ENCODE measurements at places on chromosomes 2 and 18.

- no peak for DNase-seq
These were observed 294.5 kb upstream of the FBXO11 start for GRCh38 chr2:48200620-48201293.

- no peak for DNase-seq
These were observed 422.9 kb upstream of the TRIB2 start for GRCh38 chr2:12293874-12294273.

GRCh38 chr18:33696332-33697162, 118.5 kb downstream of the ASXL3 start:
- DNase-seq: no peak

DNA sequence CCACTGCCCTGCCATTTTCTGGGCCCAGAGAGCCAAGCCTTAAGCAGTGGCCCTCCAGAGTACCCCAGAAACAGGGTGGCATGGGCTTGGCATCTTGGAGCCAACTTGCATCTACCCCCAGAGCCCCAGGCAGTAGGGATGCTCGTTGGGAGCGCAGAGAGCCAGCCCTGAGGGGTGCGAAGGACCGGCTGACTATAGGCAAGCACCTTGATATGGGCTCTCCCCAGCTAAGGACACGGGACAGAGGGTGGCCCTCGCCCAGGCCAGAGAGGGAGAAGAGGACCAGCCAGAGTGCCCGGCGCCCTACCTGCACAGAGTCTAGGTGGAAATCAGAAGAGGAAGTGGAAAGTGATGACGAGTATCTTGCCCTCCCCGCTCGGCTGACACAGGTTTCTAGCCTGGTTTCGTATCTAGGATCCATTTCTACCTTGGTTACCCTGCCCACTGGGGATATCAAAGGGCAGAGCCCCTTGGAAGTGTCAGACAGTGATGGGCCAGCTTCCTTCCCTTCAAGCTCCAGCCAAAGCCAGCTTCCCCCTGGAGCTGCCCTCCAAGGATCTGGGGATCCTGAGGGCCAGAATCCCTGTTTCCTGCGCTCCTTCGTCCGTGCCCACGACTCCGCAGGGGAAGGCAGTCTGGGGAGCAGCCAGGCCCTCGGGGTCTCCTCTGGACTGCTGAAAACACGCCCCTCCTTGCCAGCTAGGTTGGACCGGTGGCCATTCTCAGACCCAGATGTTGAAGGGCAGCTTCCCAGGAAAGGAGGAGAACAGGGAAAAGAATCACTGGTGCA, 16.2 kb downstream of the CEP68 start:
- DNase-seq: no peak

GRCh38 chr18:47050468-47050867, 15.0 kb upstream of the ELOA2 start:
- DNase-seq: no peak

DNA sequence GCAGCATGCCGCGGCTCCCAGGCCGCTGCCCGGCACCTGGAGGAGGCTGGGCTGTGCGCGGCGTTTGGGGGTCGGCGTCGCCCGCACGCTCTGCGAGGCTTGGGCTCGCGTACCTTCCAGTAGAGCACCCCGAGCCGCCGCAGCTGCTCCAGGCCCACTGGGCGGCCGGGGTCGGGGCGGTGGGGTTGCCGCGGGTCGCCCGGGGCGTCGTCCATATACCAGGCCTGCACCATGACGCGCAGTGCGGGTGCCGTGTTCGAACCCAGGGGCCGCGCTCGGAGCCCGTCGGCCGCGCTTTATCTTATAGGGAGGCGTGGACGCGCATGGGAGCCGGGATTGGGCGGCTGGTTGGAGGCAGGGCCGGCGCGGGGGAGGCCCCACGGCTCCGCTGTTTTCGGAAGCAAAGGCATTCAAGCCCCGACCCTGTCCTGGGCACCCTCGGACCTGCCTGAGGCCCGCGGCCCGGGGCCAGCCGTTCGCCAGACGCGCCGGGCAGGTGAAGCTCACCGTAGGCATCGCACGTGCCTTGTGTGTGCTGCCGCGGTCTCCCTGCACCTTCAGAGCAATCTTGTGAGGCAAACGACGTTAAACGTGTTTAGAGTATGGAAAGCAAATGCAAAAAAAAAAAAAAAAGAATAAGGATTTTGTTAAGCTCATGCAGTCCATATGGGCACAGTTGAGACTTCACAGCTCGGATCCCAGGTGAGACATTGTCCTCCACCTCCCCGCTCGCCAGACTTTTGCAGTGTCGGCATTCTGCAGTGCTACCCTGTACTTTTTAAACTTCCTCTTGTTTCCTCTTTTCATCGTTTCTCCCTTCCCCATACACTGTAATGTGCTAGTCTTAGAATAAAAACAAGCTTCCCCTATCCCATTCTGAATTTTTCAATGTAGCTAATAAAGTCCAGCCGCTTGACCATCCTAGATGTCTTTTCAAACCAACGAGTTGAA, at the start of gene ADI1:
TSS of gene ADI1 (minus strand) at position 277 of the 951 bp plus-strand sequence. CDS start at position 233, 44 bp downstream.
- peak; percentile 37 for DNase-seq

DNA sequence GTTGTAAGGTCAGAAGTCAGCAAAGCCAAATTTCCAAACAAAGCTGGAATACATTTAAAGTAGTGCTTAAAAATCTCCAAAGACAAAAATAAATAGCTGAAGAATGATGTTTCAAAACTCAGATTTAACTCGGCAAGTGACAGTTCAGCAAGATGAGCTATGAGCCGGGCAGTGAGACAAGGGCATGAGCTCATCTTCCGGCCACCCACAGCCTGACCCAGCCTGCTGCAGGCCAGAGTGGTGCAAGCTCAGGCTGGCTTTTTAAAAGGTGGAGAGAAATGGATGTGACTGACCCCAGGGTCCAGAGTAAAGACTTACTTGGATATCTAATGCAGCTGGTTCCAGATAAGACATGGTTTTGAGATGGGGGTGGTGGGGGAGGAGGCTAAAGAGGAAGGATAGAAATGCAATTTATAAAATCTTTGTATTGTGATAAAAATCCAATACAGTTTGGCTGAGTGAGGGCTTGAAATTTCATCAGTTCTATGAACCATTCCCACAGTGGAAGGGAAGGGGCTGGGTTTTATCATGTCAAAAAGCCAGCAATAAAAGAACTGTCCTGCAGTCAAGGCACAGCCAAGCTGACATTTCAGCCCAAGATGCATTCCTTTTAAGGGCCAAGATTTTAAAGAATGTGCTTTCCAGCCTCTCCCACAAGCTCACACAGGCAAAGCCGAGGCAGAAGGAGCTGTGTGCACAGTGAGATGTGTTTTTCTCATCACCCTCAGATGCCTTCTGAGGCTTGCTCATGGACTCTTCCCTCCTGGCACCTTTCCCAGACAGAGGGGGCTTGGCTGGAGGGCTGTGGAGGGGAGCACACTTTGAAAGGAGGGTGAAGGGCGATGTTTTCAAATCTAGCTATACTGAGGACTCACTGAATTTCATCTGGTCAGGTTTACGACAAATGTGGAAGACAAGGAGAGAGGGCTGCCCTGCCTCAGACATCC, 97.9 kb upstream of the KLHL29 start:
- DNase-seq: no peak

- no peak for DNase-seq
These were observed 86.7 kb downstream of the ITSN2 start for GRCh38 chr2:24273598-24273997.

DNA sequence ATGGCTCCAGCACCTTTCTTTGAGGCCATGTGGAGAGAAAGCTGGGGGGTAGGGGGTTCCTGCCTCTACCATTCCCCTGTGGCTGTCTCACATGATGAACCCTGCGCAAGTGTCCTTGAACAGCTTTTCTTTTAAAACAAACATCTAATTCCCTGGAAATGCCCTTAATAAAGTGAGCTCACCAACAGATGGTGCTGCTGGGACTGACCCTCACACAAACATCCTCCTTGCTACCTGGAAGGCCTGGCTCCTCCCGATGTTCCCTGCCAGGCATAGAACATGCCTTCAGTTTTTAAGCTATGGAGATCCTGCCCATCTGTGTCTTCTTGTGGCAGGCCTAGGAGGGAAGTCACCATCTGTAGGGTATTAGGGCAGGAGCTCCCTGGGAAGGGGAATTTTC, 60.7 kb upstream of the GATA6 start:
- DNase-seq: no peak

- no peak for DNase-seq
These were observed 235.8 kb downstream of the NBAS start for GRCh38 chr2:15325296-15325695.

- DNase-seq: no peak
These were observed 158.5 kb upstream of the NOSTRIN start for GRCh38 chr2:168643979-168644378.

- no peak for DNase-seq
These were observed 152.2 kb downstream of the INHBB start for GRCh38 chr2:120498121-120498520.

- DNase-seq: no peak
These were observed 102.0 kb upstream of the CXCR4 start for GRCh38 chr2:136219963-136220362.

- no peak for DNase-seq
These were observed 3.3 kb downstream of the CHRNA1 start for GRCh38 chr2:174760845-174761473.

DNA sequence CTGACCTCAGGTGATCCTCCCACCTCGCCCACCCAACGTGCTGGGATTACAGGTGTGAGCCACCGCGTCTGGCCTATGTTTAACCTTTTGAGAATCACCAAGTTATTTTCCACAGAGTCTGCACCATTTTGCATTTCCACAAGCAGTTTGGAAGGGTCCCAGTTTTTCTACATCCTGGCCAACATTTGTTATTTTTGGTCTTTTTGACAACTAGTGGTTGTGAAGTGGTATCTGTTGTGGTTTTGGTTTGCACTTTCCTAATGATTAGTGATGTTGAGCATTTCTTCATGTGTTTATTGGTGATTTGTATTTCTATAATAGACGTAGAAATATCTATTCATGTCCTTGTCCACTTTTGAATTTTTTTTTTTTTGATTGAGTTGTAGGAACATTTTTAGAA, 67.9 kb downstream of the BIRC6 start:
- no peak for DNase-seq

DNA sequence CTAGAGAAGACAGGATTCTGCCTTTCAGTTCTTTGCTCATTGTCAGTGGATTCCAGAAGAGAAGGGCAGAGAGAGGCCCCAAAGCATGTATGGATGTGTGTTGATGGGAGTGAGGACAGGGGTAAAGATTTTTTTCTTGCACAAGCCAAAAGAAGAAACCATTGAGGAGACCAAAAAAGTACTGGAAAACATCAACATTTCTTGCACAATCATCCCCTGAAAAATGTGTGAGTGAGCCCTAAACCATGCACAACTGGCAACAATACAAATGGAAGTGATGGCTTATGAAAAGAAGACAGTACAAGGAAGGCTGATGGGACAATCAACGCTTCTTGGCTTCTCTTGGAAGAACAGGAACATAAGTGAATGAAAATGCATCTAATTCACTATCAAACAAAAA, 5.6 kb upstream of the SMAD7 start:
- DNase-seq: no peak

DNA sequence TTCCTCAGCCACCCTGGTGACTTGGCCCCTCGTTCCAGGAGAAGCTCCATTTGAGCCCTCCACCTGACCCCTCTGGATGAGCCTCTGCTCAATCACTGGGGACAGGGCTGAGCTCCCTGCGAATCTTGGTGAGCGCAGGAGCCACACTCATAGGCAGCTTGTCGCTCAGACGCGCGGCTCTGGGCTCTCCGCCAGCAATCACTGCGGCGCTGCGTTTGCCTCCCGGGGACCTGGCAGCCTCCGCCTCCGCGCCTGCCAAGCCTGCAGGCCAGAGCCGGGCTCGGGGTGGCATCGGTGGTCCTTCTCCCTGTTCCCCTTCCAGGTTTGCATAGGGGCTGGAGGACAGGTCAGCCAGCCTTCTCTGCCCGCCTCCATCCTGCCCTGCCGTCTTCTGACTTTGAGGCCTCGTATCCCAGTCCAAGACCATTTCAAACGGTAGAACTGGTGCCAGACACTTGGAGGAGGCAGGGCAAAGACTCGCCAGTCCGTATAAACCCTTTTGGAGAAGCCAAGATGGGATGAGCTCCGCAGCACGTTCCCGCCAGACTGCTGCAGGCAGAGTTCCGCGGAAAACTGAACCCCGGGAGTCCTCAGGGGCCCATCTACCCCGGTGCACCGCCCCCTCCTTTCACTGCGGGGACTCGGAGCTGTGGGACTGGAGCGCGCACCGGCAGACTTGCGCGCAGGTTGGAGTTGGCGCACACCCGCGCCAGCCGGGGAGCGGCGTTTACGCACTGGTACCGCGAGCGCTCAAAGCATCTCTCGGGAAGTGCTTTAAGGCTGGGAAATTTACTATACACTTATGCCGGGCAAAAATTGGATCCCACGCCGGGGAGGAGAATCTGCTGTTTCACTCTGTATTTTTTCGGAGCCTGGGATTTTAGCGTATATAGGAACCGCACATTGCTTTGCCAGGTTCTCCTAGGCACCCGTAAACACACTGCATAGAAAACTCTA, 1.1 kb upstream of the TACR1 start:
- peak; percentile 14 for DNase-seq

GRCh38 chr2:53584986-53585385, 182.6 kb upstream of the CHAC2 start:
- no peak for DNase-seq

- no peak for DNase-seq
These were observed 11.1 kb downstream of the NR4A2 start for GRCh38 chr2:156321243-156321904.

GRCh38 chr2:4937550-4937949, 754.6 kb upstream of the SOX11 start:
- no peak for DNase-seq

GRCh38 chr2:40440835-40441234, 11.1 kb downstream of the SLC8A1 start:
- no peak for DNase-seq

DNA sequence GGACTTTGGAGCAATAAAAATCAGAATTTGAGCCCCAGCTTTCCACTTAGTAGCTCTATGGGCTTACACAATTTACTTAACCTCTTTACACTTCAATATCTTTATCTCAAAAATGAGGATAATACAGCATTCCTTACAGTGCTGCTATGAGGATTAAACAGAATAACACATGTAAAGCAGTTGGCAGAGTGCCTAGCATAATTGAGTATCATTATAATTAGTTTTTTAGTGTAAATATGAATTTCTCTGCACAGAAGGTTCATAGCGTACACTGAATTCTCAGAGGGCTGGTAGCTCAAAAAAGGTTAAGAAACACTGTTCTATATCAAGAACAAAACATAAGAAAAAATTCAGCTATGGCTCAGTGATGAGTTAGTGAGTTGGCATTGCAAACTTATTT, 190.4 kb upstream of the CYP26B1 start:
- no peak for DNase-seq

DNA sequence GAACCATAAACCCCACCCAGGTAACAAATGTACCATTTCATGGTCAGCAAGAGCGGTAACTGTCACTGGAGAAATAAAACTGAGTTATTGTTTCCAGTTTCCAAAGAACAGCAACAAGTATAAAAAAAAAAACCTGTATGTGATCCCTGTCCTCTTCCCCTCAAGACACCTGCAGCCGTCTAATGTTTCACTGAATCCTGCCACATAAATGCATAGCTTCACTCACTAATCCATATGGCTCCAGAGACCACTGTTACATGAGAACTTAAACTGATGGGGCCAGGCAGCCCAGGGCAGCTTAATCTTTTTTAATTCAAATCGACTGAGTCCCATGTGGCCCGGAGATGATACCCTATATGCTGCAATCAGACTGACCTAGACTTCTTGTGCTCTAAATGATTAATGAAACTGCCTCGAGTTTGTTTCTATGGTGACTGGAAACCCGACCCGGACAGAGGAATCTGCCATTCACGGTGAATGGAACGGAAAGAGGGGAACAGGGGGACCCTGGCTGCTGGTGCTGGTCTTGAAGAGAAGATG, 60.9 kb upstream of the SIX2 start:
- no peak for DNase-seq
